ENCODE measurements at places on chromosomes 2 and 18. TPM values are rescaled to one million over a fixed set of nuclear protein-coding genes. Genes with fewer than 3 reads are reported as not detected.

TNS1 gene
- total RNA-seq = 174 TPM

SKOR2 gene
- not detected for total RNA-seq

RAPGEF4 gene
- total RNA-seq = 4.7 TPM

UGT1A9 gene
- not detected for total RNA-seq

BABAM2 gene
- 22.4 TPM for total RNA-seq

SIGLEC15 gene
- 0.26 TPM for total RNA-seq

RSAD2 gene
- total RNA-seq = under 0.01 TPM

CD28 gene
- not detected for total RNA-seq

DNA sequence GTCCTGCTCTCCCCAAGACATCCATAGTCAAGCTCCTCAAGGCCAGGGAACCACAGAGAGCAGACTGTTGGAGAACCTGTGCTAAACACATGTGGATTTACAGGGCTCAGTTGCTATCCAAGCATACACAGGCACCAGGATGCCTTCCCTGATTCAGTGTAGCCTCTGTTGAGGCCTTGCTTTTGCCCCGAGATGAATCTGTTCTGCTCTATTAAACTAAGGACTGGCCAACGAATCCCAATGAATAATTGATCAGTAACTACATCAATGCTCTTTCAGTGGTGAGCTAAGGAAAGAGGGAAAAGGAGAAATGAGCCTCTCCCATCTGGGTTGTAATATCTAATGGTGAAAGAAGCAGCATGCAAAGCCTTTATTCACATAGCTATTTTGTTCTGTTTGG, 58.7 kb upstream of the SPTBN1 start:
- no peak for DNase-seq

DNA sequence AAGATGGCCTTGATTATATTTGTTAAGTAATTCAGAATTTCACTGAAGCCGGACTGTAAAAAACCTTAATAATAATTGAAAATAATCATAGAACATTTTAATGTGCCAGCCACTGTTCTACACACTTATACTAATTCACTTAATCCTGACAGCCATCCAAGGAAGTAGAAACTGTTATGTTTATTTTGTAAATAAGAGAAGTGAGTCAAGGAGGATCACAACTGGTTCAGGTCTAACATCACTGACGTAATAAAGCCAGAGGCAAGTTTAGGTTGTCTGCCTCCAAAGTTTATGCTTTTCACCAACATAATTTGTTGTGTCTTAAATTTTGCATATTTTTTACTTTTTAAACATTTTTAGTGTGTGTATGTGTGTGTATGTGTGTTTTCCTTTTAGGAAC, 436.1 kb downstream of the LRRTM4 start:
- DNase-seq = no peak

GRCh38 chr2:10444463-10444862, 3.7 kb downstream of the ODC1 start:
- DNase-seq = no peak

DNA sequence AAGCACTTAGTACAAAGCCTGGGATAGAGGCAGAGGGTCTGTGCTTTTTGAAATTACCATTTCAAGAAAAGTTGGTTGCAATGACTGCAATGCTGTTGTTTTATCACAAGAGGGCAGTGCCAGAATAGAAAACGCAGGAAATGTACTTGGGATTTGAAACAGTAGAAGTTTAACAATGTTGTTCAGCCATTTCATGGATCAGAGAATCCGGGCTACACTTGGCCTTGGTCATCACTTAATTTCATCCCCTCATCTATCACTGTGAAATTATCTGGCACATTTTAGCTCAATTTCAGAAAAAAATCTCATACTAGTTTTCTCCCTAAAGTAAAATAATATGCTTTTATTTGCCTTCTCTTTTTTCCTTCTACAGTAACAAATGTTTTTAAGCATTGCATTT, 70.8 kb downstream of the RAPGEF4 start:
- peak; percentile 10 for DNase-seq

DNA sequence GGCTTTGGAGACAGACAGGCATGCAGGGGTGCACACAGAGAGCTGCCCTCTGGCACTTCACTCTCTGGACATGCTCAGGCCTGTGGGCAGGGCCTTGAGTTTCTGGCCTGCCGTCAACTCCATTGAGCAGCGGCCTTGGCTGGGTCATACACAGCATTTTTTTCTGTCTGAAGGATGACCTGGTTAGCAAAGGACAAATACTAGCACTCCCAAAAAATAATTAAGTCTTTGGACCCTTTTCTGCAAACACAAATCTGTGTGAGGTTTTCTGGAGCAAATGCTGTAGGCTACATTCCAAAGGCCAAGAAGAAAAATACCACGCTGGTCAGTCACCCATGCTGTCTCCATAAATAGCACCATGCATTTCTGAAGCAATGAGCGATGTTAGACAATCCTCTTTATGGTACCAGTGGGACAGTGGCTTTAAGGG, 124.7 kb upstream of the CTAGE1 start:
- no peak for DNase-seq

DNA sequence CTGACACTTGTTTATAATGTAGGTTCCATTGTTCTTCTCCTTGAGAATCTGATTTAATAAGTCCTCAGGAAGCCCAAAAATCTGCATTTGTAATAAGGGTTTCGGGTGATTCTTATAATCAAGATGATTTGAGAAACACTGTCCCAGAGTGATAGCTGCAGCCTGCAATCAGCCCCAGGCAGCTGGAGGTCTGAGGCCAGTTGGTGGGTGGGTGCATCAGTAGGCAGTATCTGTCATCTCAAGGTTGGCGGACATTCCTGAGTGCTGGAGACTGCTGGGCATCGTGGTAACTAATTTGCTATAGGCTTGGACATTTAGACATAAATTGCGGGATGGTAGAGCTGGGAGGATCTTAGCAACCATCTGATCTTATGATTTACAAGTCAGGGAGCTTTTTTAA, 2.7 kb upstream of the IL18RAP start:
- no peak for DNase-seq

- no peak for DNase-seq
These were observed 73.0 kb downstream of the INPP4A start for GRCh38 chr2:98517636-98518035.

DNA sequence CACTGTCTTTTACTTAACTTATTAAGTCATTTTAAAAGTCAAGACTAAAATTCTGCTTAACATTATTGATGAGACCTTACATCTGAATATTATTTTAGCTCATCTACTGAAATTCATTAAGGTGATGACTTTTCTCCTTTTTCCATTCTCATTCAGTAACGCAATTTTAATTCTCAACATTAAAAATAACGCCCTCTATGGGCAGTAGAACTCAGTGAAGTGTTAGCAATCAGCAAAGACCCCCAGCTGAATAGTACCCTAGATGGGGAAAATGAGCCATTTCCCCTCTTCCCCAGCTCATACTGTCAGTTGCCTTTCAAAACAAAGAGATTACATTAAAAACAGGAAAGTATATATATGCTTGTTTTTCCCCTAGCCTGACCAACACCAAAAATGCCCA, 203.3 kb downstream of the NR4A2 start:
- no peak for DNase-seq

- DNase-seq = no peak
These were observed 16.3 kb downstream of the MFSD2B start for GRCh38 chr2:24026233-24026632.

- peak; percentile 4 for DNase-seq
These were observed 73.6 kb upstream of the ZNF804A start for GRCh38 chr2:184524551-184525382.

DNA sequence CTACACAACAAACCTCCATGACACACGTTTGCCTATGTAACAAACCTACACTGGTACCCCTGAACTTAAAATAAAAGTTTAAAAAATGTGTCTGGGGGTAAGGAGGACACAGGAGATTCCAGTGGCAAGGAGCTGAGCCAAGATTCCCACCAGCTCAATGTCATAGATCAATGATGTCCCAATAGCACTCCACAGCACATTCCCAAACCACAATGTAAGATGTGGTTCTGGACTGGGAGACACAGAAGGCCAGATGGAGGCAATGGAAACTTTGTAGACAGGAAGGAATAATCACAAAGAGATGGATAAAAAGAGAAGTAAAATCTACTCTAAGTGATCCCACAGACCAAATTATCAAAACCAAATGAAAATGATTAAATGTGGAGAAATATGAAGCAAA, 312.4 kb upstream of the SOX11 start:
- no peak for DNase-seq

Measured in body of pancreas (tissue), 4 donors.